ENCODE measurements at places on chromosomes 3 and 15.

DNA sequence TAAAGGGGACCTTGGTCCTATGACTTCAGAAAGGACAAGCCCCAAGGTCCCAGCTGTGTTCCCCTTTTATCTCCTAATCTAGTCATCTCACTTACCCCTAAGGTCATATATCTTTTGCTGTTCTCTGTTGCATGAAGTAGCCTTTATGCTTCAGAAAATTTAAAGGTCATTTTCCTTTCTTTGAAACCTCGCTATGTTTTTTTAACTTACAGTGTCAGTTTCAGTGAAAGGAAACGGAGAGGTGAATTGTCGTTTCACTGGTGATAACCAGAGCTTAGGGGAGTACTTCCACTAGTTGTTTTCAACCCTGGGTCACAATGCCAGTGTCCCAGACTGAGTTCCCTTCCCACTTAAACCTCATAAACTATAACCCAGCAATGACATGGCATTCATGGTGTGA is 357.4 kb downstream of the GAP43 start:
- DNase-seq = no peak

- no peak for DNase-seq
Observed at GRCh38 chr3:11566916-11567315, 76.8 kb downstream of the VGLL4 start.

- no peak for DNase-seq
Observed at GRCh38 chr3:66121318-66121717, 82.6 kb upstream of the MAGI1 start.

- DNase-seq = no peak
Observed at GRCh38 chr3:58034738-58035523, 26.7 kb downstream of the FLNB start.

GRCh38 chr15:25579127-25579526 is 140.3 kb upstream of the UBE3A start:
- no peak for DNase-seq

DNA sequence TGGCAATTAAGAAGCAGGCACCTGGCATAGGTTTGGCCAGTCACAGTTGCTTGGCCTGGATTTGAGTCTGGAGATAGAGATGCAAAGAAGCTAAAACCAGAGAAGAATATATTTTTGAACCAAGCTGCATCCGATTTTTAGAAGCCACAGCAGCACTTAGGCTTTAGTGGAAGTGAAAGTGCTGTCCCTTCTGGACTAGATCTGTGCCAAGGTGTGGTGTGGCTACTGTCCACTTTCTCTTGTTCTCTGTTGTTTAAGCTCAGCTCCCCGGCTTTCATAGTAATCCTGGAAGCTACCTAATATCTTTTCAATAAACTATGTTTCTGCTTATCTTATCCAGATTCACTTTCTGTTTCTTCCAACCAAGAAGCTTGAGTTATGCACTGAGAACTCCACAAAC is 183.4 kb upstream of the THRB start:
- DNase-seq = no peak

DNA sequence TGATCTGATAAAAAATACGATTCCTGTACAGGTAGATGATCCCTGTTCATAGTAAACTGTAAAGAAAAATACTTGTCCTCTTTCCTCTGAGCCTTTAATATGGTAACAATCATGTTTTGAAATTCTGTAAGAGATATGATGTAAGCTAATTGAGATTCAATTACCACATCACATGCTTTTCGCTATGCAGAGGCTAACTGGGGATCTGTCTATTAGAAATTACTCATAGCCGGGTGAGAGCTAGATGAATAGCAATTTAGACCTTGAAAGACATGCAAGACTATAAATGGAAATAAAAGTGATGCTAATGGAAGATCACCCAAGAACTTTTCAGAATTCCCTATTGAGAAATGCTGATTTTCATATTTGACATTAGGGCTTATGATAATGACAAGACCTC is 579.9 kb upstream of the ZNF717 start:
- no peak for DNase-seq
